Body of pancreas (tissue), 4 donors: ENCODE measurements at places on chromosomes 2 and 18.

GRCh38 chr2:72104821-72105588, 42.7 kb downstream of the CYP26B1 start:
- DNase-seq: no peak

- DNase-seq: no peak
Measured at GRCh38 chr2:3587432-3587831, 7.5 kb upstream of the COLEC11 start.

DNA sequence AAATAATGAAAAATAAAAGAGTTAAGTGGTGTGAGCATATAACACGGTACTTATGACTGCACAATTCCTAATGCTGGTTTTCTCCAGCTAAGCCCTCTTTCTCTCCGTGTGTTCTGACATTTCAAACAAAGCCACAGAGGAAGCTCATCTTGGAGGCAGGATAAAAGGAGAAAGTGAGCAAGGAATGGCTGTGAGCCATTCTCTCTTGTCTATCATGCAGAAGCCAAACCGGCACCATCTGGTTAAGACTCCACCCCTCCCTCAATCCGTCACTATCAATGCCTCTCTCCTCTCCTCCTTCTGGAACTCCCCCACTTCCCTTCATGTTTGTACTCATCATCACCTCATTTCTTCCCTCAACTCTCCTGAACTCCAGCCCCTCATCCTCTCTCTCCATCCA, 210.4 kb downstream of the TMEM163 start:
- no peak for DNase-seq

GRCh38 chr2:36748166-36748565, 51.7 kb downstream of the VIT start:
- no peak for DNase-seq

DNA sequence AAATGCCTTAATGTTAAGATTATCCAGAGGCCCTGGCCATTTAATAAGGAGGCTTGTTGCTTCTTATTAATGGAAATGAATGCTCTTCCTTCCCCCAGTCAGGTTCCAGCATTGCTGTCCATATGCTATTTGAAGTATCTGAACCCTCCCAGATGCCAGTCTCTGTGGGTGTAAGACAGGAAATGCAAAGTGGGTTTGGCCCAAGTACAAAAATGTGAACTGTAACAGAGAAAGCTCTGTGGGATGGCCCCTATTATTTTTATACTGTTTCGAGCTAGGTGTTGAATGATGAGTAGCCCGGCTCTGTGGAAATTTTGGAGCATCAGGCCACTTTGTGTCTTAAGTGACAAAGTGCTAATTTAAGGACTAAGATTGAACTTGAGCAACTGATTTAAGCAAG, 141.0 kb downstream of the UXS1 start:
- DNase-seq: no peak

- DNase-seq: no peak
Measured at GRCh38 chr2:111535404-111535803, 348.6 kb downstream of the ANAPC1 start.

GRCh38 chr2:224173210-224173609, 134.1 kb upstream of the SERPINE2 start:
- no peak for DNase-seq
